ENCODE measurements at places on chromosomes 11 and 22.

- DNase-seq = no peak
Observed at GRCh38 chr11:68061508-68061907, 22.7 kb downstream of the TCIRG1 start.

- no peak for DNase-seq
Observed at GRCh38 chr11:89184021-89184420, 6.3 kb downstream of the TYR start.

- no peak for DNase-seq
Observed at GRCh38 chr11:1705126-1706052, 8.4 kb downstream of the KRTAP5-6 start.

- DNase-seq = no peak
Observed at GRCh38 chr11:9692691-9693090, 28.8 kb downstream of the SWAP70 start.

GRCh38 chr11:133803026-133803425 lies 42.3 kb downstream of the SPATA19 start:
- DNase-seq = no peak

GRCh38 chr11:113188371-113188834 lies 126.0 kb upstream of the TTC12 start:
- DNase-seq = no peak

DNA sequence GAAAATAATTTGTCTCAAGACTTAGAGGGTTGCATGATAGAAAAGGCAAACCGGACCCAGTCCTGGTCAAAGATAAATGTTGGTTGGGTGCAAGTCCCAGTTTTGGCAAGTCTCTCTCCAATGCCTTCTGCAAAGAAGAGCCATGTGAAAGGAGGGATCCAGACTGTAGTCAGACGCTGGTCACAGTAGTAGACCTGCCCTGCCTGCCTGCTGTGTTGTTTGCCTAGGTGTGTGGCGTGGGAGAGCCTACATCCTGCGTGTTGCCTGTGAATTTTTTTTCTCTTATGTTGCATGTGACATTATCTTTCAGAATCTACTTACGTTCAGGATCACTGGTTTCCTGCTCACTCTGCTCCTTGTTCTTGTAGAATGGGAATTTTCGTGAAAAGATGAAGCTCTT lies 197.6 kb upstream of the CCDC90B start:
- DNase-seq = no peak

GRCh38 chr22:46534177-46534776 lies 3.1 kb downstream of the CELSR1 start:
- no peak for DNase-seq

DNA sequence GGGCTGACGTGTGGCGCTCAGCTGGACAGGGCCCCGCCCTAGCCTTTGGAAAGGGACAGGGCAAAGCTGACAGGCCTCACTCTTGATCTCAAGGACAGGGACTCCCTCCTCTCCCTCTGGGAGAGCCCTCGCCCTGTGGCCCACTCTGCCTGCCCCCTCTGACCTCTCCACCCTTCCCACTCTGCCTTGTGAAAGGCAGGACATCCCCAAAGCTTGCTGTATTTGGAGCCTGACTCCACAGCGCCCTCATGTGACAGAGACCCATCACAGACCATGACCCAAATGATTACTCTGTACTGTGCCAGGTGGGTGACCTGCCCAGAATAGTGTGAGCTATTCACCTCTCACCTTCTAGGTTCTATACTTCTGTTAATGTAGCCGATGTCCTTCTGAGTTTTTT lies 18.8 kb downstream of the P2RY2 start:
- DNase-seq = no peak

GRCh38 chr11:70477609-70478008 lies 79.3 kb downstream of the CTTN start:
- DNase-seq = no peak
